ENCODE measurements at places on chromosomes 2 and 18. TPM values are rescaled to one million over a fixed set of nuclear protein-coding genes. Genes with fewer than 3 reads are reported as not detected.

The RNU2-63P gene
- 2.7 TPM for total RNA-seq

The ASPRV1 gene
- 1.2 TPM for total RNA-seq

The LAMA3 gene
- total RNA-seq: 2.8 TPM

The LHCGR gene
- total RNA-seq: not detected

The ADRA2B gene
- total RNA-seq: not detected

The GPBAR1 gene
- total RNA-seq: 0.26 TPM

The ANKRD36 gene
- total RNA-seq: 20.6 TPM

All from chondrocyte (in vitro differentiated cells).